ENCODE measurements at places on chromosomes 5 and 9.
A peak's percentile ranks its signal among the peaks of the same experiment; 100 is the strongest.

DNA sequence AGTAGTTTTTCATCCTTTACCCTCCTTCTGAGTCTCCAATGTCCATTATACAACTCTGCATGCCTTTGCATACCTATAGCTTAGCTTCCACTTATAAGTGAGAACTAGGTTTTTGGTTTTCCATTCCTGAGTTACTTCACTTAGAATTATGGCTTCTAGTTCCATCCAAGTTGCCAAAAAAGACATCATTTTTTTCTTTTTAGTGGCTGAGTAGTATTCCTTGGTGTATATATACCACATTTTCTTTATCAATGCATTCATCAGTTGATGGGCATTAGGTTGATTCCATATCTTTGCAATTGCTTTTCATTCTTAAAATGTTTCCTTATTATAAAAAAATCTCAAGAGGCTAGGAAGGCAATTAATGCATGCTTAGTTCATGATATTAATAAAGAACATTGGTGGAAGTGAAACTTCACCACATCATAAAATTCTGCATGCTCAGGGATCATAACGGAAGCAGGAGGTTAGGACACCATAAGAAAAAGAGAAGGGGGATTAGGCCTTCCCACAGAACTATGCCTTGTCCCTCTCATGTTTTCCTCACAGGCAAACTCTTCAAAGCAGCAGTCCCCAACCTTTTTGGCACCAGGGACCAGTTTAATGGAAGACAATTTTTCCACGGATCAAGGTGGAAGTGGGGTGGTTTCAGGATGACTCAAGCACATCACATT is 105.2 kb downstream of the FRMD3 start:
- DNase-seq: no peak

GRCh38 chr9:137387114-137387890 is 35.7 kb downstream of the EXD3 start:
- peak; percentile 81 for DNase-seq

GRCh38 chr5:112822456-112822855 is 38.6 kb upstream of the SRP19 start:
- no peak for DNase-seq

DNA sequence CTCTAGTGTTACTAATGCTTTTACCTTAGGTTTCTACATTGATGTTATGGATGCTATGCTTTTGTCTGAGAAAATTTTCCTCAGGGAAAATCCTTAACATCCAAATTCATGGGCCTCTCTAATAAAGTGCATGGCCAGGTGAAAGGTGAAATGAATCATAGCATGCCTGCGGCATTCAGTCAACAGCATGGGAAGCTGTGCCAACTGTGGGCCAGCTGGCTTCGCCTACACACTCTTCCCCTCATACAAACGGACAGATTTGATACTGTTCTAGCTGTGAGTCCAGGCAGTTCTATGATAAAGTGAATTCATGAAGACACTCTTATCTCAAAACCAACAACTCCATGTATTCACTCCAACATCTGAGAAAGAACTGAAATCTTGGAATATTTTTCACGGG is 374.1 kb downstream of the PLK2 start:
- DNase-seq: peak; percentile 85

- no peak for DNase-seq
These were observed 6.1 kb upstream of the CEP72 start for GRCh38 chr5:606061-606460.

- no peak for DNase-seq
These were observed 126.0 kb upstream of the FAM120A start for GRCh38 chr9:93325307-93326035.

- peak; percentile 24 for DNase-seq
These were observed 186.1 kb downstream of the ENC1 start for GRCh38 chr5:74454263-74455030.

DNA sequence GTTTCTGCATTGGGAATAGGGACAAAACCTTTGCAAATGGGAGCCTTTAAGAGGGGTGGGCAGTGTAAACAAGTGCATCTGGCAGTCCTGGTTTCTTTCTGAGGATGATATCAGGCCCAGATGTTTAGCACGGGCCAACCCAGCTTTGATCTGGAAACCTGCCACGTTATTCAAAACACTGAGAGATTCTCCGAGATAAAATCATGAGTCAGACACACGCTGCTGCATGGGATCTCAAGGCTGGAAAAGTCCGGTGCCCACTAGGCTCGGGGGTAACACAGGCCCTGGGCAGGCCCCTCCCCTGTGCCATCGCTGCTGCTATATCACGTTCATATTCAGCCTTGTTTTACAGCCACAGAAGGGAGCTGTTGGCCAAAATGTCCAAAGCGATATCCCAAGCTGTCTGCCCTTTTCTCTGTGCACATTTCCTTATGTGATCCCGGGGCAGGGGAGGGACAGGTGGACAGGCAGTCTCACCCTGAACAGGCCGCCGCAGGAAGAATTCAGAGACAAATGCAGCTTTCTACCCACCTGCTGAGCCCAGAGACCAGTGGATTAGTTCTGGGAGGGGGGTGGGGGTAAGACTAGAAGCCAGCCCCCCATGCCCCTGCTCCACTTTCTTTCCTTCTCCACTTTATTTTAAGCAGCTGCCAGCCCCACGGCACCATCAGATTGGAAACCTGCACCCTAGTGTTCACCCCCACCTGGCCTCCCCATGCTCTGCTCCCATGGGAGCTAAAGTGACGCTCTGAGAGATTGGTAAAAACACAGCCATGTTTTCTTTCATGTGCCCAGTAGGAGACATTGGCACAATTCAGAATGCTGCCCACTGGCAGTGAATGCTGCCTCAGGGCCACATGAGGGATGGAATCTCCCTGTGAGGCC is 63.1 kb downstream of the TMOD1 start:
- DNase-seq: peak; percentile 84

DNA sequence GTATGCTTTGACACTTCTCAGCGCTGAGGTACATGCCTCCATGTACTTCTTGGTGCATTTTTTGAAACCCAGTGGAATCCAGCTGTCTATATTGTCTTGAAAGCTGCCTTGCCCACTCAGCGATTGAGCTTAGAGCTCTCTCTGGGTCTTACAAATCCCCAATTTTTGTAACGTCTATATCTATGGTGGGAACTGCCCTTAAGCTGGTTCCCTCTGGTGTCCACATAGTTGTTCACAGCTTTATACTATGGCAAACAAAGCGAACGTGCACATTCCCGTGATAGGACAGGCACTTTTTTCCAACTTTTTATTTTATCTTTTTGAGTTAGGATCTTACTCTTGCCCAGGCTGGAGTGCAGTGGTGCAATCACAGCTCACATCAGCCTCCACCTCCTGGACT is 20.9 kb downstream of the CDHR2 start:
- peak; percentile 34 for DNase-seq

GRCh38 chr5:71454913-71455312 is 538 bp upstream of the BDP1 start:
- DNase-seq: no peak

GRCh38 chr9:137355761-137356365 is 53.8 kb upstream of the NRARP start:
- no peak for DNase-seq

DNA sequence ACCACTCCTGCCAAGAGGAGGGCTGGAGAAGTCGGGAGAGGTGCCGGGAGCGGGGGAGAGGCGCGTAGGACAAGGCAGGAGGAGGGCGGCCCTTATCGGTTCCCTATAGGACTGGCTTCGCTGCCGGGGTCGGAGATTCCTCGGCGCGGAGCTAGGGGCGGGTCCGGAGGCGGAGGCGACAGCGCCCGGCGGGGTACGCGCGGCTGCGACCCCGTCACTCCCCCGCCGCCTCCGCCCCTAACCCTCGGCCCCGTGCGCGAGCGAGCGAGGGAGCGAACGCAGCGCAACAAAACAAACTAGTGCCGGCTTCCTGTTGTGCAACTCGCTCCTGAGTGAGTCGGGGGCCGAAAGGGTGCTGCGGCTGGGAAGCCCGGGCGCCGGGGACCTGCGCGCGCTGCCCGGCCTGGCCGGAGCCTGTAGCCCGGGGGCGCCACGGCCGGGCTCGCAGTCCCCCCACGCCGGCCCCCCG is 2.0 kb downstream of the GLIS3 start:
- DNase-seq: peak; percentile 60

DNA sequence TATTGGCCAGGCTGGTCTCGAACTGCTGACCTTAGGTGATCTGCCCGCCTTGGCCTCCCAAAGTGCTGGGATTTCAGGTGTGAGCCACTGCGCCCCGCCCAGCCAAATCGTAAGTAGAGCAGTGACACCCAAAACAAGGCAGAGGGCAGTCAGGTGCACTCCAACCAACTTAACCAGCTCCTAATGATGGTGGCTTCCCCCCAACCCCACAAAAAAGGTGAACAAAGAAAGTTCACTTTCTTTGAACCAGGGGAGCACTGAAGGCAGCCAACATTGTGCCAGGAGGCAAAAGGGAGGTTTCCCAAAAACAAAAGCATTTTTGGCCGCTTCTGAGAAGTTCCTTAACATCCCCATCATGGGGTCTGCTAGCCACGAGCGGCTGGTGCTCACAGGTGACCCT is 9.6 kb downstream of the GMCL2 start:
- DNase-seq: no peak

DNA sequence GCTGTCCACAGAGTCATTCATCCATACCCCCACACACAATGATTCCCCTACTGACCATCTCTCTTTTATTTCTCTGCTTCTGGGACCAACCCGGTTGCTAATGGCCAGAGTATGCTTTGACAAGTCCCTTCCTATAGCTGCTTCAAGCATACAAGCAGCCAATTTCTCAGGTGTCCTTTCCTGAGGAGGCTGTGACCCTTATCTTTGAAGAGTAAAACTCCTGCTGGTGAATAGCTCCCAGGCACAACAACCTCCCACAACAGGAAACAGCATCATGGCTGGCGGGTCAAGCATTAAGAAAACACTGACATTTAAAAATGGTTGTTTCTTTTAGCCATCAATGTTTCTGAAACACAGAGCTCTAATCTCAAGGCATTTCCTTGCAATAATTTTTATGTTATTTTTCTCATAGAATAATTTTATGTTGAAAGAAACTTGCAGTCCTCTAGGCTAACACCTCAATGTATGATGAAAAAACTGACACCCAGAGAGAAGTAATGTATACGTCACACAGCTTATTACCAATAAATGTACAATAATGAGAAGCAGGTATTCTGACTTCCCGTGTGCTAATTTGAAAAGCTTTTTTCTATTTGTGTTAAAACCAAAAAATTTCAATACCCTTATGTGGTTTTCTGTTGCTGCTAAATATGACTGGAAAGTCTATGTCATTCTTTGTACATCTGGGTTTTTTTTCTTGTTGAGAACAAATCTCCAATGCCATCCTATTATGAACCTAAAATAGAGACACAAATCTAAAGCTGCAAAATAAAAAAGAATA is 7.5 kb upstream of the PAM start:
- DNase-seq: no peak

- DNase-seq: no peak
These were observed 19.4 kb downstream of the LURAP1L start for GRCh38 chr9:12794101-12794799.

DNA sequence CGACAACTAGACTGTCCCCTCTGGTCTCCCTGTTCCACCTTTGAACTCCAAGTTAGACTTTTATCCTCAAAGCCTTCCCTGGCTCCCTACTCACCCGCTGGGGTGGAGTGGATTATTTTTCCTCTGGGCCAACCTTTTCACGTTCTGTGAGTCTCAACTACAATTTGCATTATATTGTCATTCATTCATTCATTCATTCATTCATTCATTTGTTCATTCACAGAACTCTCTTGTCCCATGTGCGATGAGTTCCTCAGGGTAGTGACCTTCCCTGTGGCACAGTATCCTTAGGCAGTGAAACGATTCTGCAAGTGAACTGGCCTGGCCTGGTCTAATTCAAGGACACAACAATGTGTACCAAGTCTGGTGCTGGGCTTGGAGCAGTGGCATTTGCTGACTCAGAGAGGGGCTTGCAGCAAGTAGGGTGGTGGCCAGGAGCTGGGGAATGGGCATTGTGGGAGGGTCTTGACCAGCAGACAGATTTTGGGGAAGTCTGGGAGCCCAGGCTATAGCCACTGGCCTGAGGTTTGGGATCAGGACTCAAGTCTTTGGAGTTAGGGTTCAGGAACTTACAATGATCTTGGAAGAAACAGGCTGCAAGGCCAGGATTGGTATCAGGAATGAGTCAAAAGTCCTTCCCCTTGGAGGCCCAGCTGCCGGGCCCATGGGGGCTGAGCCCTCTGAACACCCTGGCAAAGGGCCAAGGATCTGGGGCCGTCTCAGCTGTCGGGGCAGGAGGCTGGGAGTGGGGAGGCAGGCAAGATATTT is 37.2 kb upstream of the COL15A1 start:
- no peak for DNase-seq

DNA sequence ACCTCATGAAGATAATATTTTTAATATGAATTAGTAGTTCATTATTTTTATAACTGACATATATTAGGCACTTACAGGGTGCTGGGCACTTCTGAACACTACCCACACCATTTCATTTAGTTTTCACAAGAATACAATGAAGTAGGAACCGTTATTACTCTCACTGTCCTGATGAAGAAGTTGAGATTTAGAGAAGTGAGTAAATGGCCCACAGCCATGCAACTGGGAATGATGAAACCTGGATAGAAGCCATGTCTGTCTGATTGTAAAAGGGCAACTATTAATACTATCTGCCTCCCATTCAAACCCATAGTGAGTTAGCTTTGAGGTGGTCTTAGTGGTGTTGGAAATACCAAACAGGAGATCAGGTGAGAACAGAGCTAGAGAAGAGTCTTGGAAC is 29.6 kb upstream of the OTULINL start:
- DNase-seq: no peak

- no peak for DNase-seq
These were observed 19.9 kb downstream of the CDC26 start for GRCh38 chr9:113255438-113255837.

GRCh38 chr9:129774791-129775447 is 22.1 kb upstream of the PTGES start:
- no peak for DNase-seq

DNA sequence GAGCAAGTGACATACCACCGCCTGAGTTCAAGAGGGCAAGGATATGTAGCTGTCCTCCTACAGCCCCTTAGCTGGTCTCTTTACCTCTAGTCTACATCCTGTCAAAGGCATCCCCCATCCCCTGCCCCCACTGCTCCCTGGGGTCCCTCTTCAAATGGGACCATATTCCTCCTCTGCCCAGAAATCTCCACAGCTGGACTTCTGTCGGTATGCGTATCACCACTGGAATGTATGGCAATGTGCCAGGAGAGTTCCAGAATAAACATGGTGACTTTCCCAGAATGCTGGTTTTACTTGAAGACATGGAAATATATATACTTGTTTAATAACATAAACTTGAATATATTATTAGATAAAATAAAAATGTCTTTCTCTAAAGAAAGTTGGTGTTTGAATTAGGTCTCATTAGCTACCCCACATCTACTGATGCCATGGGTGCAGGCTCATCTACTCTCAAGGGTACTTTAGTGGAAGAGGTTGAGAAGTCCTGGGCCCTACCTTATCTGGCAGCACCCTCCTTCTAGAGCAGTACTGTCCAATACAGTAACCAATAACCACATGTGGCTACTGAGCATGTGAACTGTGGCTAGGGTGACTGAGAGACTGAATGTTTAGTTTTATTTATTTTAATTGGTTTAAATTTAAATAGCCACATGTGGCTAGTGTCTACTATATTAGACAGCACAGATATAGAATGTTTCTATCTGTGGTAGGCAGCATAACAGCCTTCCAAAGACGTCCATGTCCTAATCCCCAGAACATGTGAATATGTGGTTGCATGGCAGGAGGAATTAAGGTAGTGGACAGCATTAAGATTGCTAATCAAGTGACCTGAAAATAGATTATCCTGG is 181.7 kb upstream of the SLC30A5 start:
- peak; percentile 56 for DNase-seq

- DNase-seq: no peak
These were observed 205.3 kb downstream of the TTLL11 start for GRCh38 chr9:121887553-121888437.

- no peak for DNase-seq
These were observed 11.7 kb upstream of the DOLPP1 start for GRCh38 chr9:129068990-129069861.

All from dermis blood vessel endothelial cell (primary cell).